ENCODE measurements at places on chromosomes 16 and 17.

DNA sequence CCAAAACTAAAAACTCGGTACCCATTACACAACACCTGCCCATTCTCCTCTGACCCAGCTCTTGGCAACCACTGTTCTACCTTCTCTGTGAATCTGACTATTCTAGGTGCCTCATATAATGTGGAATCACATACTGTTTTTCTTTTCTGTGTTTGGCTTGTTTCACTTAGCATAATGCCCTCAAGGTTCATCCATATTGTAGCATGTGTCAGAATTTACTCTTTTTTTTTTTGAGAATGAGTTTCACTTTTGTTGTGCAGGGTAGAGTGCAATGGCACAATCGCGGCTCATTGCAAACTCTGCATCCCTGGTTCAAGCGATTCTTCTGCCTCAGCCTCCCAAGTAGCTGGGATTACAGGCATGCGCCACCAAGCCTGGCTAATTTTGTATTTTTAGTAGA is 59.5 kb upstream of the RBL2 start:
- no peak for DNase-seq

GRCh38 chr17:71503710-71504465 is 616.9 kb upstream of the SOX9 start:
- DNase-seq, result no peak

- DNase-seq, result no peak
Measured at GRCh38 chr16:57125376-57125775, 33.0 kb downstream of the CPNE2 start.

GRCh38 chr17:73011016-73011486 is 81.4 kb downstream of the SLC39A11 start:
- DNase-seq, result no peak

- DNase-seq, result no peak
Measured at GRCh38 chr17:80272366-80272765, 11.7 kb downstream of the RNF213 start.

- DNase-seq, result no peak
Measured at GRCh38 chr16:23968176-23968575, 132.4 kb downstream of the PRKCB start.

DNA sequence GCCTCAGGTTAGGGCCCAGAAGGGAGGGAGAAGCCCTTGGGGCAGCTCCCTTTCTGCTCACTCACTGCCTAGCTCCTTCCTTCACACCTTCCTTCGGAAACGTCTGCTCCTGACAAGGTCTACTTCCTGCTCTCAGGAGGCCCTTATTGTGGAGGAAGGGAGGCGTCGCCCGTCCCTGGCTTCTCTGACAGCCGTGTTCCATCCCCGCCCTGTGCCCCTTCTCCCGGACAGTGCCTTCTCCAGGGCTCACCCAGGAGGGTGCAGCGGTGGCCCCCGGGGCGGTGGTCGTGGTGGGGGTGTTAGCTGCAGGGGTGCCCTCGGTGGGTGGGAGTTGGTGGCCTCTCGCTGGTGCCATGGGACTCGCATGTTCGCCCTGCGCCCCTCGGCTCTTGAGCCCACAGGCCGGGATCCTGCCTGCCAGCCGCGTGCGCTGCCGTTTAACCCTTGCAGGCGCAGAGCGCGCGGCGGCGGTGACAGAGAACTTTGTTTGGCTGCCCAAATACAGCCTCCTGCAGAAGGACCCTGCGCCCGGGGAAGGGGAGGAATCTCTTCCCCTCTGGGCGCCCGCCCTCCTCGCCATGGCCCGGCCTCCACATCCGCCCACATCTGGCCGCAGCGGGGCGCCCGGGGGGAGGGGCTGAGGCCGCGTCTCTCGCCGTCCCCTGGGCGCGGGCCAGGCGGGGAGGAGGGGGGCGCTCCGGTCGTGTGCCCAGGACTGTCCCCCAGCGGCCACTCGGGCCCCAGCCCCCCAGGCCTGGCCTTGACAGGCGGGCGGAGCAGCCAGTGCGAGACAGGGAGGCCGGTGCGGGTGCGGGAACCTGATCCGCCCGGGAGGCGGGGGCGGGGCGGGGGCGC is 231.9 kb downstream of the SEC14L1 start:
- DNase-seq, result peak; percentile 87

DNA sequence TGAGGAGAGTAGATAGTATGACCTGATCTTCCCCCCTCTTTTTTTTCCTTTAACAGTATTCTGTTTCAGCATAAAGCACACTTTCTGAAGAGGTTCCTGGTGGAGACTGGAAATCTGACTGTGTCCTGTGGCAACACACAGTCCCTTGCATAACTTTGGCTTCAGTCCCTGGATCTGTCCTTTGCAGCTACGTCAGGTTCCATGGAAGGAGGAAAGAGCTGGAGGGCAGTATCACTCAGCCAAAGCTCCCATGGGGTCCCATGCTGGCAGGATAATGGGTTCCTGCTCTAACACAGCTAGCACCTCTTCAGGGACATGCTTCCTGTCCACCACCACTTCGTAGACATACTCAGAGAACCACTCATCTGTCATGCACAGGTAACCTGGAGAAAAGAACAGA is 13.3 kb upstream of the SLC6A4 start:
- peak; percentile 69 for DNase-seq

DNA sequence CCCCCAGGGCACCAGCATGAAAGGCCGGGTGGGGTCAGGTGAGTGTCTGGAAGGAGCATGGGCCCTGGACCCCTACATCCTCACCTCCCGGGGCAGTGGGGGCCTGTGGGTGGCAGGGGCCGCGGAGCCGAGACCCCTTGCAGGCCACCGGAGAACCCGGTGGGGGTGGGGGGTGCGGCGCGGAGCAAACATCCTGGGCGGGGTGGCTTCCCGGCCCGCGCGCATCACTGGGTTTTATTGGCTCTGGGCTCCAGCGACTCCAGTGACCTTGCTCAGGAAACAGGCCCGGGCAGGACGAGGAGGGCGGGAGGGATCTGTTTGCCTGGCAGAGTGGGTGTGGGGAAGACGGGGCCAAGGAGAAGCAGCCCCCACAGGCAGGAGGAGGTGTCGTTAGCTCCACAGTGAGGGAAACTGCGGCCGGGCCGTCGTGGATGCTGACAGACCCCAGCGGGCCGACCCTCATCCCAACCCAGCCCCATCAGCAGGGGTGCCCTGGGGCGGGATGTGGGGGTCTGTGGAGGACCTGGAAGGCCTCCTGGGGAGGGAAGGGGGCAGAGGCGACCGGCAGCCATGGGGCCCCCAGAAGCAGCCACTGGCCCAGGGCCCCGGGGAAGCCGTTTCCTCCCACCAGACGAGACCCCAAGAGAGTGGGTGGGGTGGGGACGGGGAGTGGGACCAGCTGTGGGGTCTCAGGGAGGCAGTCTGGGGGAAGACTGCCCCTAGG is 10.6 kb downstream of the SSTR5 start:
- DNase-seq, result no peak

DNA sequence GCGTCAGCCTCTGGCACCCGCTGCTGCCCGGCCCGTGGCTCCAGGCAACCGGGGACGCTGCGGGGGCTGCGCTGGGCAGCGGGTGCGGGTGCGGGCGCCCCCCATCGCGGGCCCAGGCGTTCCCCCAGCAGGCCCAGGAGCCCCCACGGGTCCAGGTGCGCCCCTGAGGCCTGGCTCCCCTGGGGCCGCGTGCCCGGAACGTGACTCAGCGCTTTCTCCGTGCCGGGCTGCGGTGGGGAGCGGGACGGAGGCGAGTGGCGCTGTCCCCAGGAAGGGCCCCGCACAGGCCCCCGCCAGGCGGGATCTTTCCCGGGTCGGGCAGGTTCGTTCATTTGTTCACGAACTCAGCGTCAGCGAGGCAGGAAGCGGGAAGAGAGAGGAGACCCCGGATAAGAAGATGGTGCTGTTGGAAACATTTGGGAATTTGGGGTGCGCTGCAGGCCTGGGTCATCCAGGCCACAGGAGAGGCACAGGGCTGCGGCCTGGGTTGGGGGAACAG is 18.4 kb upstream of the EXOC7 start:
- no peak for DNase-seq

DNA sequence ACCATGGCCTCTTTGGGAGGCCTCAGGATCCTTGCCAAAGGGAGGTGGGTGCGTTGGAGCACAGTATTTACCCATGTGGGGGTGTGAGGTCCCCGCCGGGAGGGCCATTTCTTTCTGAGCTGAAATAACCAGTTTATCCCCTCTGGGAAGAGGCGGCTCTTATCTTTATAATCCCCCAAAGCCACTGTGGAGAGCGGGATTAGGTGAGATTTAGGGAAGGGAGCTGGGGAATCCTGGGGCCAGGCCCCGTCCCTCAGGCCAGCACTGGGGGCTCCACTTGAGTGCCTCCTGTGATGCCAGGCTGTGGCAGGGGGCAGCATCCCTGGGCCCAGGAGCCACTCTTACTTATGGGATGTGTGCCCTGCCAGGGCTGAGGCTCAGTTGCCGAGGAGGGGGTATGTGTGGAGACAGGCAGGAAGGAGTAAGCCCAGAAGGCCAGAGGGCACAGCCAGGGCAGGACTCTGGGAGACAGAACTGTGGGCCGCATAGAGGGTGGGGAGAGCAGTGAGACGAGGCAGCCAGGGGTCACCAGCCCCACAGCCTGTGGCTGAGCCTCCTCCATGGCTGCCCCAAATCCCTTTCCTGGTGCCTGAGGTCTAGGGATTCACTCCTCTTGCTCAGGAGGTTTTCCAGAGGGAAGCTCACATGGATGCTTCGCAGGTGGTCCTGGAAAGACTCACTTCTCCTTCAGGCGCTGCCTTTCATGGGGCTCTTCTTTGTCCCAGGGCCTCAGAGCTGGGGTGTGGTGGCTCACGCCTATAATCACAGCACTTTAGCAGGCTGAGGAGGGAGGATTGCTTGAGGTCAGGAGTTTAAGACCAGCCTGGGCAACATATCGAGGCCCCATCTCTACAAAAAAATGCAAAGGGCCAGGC is 25.0 kb downstream of the TMEM94 start:
- no peak for DNase-seq

DNA sequence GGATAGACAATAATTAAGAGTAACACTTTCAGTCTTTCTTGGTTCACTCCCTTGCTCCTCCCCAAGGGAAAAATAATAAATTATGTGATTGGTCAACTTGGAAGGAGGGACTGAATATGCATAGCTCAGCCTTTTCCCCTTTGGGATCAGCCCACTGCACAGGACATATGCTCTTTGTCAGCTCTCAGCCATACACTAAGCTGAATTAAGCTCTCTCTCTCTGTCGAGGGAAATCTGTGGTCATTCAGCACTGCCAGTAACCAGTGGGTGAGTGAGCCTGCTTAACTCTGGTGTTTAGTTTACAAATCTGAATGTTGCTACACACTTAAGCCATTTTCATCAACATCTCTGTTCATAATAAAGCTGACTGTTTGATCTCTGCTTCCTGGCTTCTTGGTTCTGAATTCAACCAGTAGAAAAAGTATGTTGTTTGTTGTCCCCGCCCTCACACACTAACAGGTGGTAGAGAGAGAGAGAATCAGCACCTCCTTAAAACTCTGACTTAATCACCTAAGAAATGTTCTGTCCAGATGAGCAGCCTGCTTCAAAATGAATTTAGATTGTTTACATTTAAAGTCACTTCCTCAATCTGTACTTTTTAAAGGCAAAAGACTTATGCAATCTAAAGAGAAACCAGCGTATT is 102.3 kb upstream of the C17orf78 start:
- DNase-seq, result no peak

- no peak for DNase-seq
Measured at GRCh38 chr17:13921841-13922776, 147.2 kb upstream of the COX10 start.

DNA sequence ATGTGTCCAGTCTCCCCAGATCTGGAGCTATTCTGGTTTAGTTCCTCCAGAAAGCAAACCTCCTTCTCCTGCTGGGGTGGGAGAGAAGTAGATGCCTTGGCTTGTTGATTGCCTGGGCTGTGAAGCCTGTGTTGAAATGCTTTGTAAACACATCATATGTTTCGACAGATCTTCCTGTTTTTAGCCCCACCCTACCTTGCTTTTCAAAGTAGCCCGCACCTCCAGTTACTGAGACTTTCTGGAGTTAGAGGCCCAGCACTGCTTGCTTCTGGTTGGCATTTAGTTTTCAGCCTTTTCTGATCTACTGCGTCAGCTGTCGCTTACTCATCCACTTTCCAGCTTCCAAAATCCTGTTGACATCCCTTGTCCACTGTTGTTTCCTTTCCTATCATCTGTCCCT is 17.9 kb upstream of the NDEL1 start:
- no peak for DNase-seq

GRCh38 chr16:82005027-82005830 is 6.0 kb downstream of the SDR42E1 start:
- DNase-seq, result no peak

- DNase-seq, result no peak
Measured at GRCh38 chr16:61721544-61721943, 314.7 kb downstream of the CDH8 start.

- DNase-seq, result no peak
Measured at GRCh38 chr17:77466596-77467223, 325.9 kb downstream of the SEC14L1 start.

GRCh38 chr17:42294469-42295398 is 6.4 kb downstream of the STAT5A start:
- no peak for DNase-seq

DNA sequence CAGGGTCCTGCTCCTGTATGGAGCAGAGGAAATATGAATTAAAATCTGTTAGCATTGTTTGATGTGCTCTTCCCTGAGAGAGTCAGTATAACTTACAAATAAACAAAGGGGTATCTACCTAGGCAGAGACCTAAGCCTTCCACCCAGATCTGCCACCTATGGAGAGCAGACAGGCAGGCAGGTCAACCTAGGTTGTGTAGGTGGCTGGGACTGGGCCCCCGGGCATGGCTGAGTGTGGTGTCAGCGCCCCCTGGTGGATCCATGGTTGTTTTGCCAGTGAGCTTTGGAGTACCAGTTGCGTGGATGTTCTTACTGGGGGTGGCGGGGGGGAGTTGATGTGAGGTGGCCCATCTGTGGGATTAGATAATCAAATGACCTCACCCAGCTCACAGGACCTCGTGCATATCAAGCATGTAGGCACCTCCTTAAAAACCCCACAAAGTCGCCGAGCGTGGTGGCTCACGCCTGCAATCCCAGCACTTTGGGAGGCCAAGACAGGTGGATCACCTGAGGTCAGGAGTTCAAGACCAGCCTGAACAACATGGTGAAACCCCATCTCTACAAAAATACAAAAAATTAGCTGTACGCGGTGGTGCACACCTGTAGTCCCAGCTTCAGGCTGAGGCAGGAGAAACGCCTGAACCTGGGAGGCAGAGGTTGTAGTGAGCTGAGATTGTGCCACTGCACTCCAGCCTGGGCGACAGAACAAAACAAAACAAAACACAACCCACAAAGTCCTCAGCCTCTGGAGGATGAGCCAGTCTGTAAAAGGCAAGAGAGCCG is 17.6 kb downstream of the DUS2 start:
- DNase-seq, result peak; percentile 79

DNA sequence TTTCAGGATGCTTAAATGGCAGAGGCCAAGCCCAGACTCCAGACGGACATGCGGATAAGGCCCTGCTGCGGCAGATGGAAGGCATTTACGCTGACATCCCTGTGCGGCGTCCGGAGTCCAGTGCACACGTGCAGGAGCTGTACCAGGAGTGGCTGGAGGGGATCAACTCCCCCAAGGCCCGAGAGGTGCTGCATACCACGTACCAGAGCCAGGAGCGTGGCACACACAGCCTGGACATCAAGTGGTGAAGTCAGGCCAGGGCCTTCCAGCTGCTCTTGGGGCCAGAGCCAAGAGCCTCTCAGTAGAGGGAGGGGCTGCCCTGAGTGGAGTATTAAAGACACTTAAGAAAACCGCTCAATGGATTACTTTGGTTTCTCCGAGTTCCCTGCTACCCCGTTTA is 29.4 kb downstream of the NARF start:
- no peak for DNase-seq
